Right renal cortex interstitium (tissue), 3 donors: ENCODE measurements at places on chromosomes 6 and 20. TPM values are rescaled to one million over a fixed set of nuclear protein-coding genes. Genes with fewer than 3 reads are reported as not detected.

DNA sequence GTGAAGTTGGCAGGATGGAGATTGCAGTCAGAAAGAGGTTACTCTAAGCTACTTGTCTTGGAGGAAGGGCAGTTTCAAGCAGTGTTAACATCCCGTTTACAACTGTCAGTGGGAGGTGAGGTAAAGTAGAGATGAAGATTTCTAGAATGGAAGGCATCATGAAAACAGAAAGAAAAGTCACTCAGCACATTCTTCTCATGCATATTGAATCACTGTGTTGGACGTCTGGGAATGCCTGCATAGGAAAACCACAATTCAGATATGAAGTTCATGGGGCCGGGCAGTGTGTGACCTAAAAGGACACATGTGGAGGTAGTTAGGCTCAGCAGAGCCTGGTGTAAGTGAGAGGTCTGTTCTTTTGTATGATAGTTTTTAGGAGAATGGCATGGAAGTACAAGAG, 73.5 kb upstream of the LAMP5 start:
- DNase-seq, result no peak

DNA sequence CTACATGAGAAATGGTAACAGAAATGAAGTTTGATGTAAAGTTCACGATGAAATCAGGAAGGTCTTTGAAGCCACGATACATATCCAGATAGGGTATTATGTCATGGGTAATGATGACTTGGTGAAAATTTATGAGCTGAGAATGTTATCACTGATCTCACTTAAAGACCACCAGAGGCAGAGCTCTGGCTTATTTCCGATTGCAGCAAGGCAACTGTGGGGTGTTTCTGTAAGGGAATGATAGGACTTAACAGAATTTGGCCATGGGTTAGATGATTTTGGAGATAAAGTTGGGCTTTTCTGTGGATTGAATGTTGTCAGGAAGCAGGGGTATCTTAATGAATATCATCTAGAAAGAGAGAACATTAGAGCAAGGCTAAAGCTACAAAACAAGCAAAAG, 508.4 kb downstream of the HDGFL1 start:
- DNase-seq, result no peak

WFDC5 gene
- polyA plus RNA-seq, result not detected

- DNase-seq, result no peak
These were observed 117.2 kb downstream of the IPCEF1 start for GRCh38 chr6:154239392-154239791.

- DNase-seq, result no peak
These were observed 15.7 kb upstream of the SPO11 start for GRCh38 chr20:57313951-57314350.

METTL24 gene
- polyA plus RNA-seq, result 14.4 TPM

- no peak for DNase-seq
These were observed 117.0 kb upstream of the UST start for GRCh38 chr6:148629592-148630465.

- no peak for DNase-seq
These were observed 674 bp downstream of the MAPK14 start for GRCh38 chr6:36028088-36028876.

- no peak for DNase-seq
These were observed 40.4 kb upstream of the KIF25 start for GRCh38 chr6:167956983-167957492.

TFAP2B gene
- 13.2 TPM for polyA plus RNA-seq

ECT2L gene
- 0.19 TPM for polyA plus RNA-seq

- DNase-seq, result no peak
These were observed 12.5 kb upstream of the POU3F2 start for GRCh38 chr6:98821756-98822405.

- no peak for DNase-seq
These were observed 132.4 kb downstream of the JARID2 start for GRCh38 chr6:15378272-15378671.

DNA sequence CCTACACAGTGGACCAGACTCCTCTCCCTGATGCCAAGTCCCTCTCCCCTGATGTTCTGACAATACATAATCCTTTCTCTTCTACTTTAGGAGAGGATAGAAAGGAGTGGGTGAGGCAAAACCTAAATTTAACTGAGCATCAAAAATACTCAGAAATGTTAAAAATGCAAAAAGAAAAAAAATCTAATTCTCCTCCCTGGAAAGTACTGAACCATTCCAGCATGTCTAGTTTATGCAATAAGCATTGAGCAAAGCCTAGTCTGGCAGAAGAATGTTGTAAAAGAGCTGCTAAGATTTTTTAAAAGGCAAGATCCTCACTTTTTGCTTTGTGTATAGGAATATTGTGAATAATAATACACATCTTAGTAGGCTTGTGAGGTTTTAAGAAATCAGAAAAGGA, 116.6 kb upstream of the STXBP5 start:
- no peak for DNase-seq

DNA sequence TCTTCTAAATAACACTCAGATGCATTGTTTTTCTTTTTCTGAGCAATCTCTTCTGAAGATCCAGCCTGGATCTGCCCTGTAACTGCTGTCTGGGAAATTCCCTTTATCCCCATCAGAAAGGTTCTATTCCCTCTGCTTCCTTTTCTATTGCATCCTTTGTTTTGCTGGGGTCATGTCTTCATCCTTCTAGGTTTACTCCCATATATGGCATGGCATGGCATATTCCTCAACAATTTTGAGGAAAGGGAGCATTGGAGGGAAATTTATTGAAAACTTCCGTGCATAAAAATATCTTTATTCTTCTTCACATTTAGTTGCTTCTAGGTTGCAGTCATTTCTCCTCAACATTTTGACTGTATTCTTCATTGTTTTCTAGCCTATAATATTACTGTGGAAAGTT, 47.2 kb downstream of the ADGRF1 start:
- no peak for DNase-seq

GRCh38 chr6:166206510-166207283, 39.0 kb upstream of the TBXT start:
- DNase-seq, result no peak

KCNQ5 gene
- polyA plus RNA-seq, result 0.28 TPM

DNA sequence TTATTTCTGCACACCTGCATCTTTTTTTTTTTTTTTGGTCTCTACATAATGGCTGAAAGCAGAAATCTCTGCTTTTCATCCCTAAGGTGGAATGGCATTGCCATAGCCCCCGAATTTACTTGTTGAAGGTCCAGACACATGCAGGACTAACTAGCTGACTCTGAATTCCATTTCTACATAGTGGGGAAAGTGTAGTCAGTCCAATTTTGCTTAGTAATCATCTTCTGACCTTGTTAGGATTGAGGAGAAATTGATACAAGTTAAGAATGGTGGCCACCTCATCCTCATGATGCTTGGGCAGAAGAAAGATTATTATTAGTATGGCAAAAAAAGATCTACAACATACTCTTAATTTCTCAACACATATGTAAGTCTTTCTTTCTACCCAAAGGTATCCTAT, 16.4 kb upstream of the FAM83B start:
- DNase-seq, result no peak

- no peak for DNase-seq
These were observed 10.2 kb upstream of the KIF16B start for GRCh38 chr20:16583474-16583873.

DNA sequence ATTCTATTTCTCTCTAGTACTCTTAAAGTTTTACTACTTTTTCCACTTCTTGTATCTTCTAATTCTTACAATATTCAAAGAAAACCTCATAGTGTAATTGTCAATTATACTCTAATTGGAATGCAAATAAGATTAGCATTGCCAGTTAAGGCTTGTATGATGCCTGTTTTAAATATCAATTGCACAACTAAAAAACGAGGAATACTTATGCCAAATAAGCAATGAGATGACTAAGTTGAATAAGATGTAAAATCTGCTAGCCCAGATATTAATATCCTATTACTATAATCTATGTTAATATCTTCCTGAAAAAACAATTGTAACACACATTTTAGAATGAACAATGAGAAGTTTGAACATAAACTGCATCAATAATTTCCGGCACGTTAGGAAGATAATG, 13.3 kb upstream of the AKAP7 start:
- DNase-seq, result no peak

ZNF133 gene
- polyA plus RNA-seq, result 25.4 TPM

DNA sequence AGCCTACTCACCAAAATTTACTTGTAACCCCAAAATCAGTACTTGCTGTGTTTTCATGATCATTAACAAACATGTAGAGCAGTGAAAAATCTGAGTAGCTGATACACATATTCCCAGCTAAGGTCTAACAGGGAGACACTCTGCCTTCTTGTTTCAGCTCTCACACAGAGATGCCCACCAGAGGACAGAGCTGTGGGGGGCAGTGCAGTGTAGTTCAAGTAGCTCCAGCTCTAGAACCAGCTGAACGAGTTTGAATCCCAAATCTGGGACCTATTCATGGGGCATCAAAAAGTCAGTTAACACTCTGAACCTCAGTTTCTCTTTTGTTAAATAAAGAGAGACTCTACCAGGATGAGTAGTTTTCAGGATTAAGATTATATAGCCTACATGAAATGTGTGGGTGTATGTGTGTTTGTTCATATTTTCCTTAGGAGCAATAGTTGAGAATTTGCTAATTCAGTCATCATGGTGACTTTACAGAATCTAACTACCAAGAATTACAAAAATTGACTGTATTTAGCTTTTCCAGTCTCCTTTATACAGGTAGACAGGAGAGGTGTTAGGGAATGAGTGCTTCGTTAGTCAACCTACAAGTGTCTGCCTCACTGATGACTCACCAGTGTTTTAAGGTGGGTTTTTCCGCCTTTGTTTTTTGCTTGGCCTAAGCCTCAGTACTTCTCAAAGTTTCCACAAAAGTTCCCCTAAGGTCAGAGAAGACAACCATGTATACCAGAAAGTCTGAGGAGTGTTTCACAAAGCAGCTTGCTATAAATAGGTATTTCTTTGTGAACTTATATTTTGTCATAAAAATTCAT, 164.0 kb upstream of the RUNX2 start:
- no peak for DNase-seq

- DNase-seq, result no peak
These were observed 45.6 kb downstream of the APCDD1L start for GRCh38 chr20:58469616-58470015.

PTCRA gene
- polyA plus RNA-seq, result 0.24 TPM

RRBP1 gene
- 120 TPM for polyA plus RNA-seq

- no peak for DNase-seq
These were observed 5.6 kb downstream of the MAP3K5 start for GRCh38 chr6:136786658-136787057.

DNA sequence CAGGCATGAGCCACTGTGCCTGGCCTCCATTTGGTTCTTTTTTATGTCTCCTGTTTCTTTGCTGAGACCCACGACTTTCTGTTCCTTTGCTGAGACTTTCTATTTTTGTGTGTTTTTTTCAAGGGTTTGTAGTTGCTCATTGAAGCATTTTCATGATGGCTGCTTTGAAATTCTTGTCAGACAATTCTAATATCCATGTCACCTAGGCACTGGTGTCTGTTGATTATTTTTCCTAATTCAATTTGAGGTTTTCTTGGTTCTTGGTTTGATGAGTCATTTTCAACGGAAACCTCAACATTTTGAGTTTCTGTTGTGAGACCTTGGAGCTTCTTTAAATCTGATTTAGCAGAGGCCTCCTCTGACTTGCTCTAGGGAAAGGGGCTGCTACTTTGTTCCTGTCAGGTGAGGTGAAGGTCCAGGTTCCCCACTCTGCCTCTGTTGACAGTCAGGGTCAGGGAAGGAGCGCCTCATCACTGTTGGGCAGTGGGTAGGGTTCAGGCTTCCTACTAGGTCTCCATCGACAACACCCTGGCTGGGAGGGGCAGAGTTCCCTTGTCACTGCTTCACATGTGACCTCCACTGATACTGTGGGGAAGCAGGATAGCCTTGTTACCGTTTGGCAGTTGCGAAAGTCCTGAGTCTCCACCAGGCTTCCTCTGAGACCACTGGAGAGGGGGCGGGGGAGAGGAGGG, 67.2 kb upstream of the RNF24 start:
- no peak for DNase-seq

NMBR gene
- polyA plus RNA-seq, result 0.26 TPM
